ENCODE measurements at places on chromosomes 13 and 19. TPM values are rescaled to one million over a fixed set of nuclear protein-coding genes. Genes with fewer than 3 reads are reported as not detected.

Gene ZNF91
- 10.0 TPM for total RNA-seq

Gene ZNF254
- total RNA-seq = 7.3 TPM

Gene GPATCH1
- 7.5 TPM for total RNA-seq

Gene CPB2
- total RNA-seq = not detected

Gene ITGBL1
- total RNA-seq = 634 TPM

Gene KIR2DL1
- not detected for total RNA-seq

All from aortic smooth muscle cell (primary cell).